Activated T-cell treated with anti-CD3 and anti-CD28 coated beads, Interleukin-2, amount 50 U/mL, for 72 hours (primary cell): ENCODE measurements at places on chromosomes 6 and 20. TPM values are rescaled to one million over a fixed set of nuclear protein-coding genes. Genes with fewer than 3 reads are reported as not detected.

RSPH3 gene
- 6.1 TPM for total RNA-seq

LBP gene
- total RNA-seq = not detected

MATN4 gene
- 5.1 TPM for total RNA-seq

GRCh38 chr6:120587381-120587780, 746.9 kb downstream of the TBC1D32 start:
- no peaks in the 10 kb centered on the region for H3K27me3 ChIP-seq
- no peak overlapping the region for H3K4me3 ChIP-seq
- DNase-seq = no peak
- H3K27ac ChIP-seq = no peak overlapping the region
- no peaks in the 10 kb centered on the region for H3K4me1 ChIP-seq
- no peaks in the 10 kb centered on the region for H3K36me3 ChIP-seq

GRCh38 chr6:41584668-41585205, 38.6 kb downstream of the FOXP4 start:
- H3K36me3 ChIP-seq = no peaks in the 10 kb centered on the region
- no peak for DNase-seq
- H3K4me3 ChIP-seq = no peak overlapping the region
- H3K27me3 ChIP-seq = no peaks in the 10 kb centered on the region
- no peaks in the 10 kb centered on the region for H3K4me1 ChIP-seq

GRCh38 chr6:13760307-13761304, 49.0 kb upstream of the RANBP9 start:
- H3K36me3 ChIP-seq = peaks cover 3% of the 10 kb centered on the region
- DNase-seq = no peak
- H3K27ac ChIP-seq = peak overlapping the region; percentile 21
- peaks cover 41% of the 10 kb centered on the region for H3K4me1 ChIP-seq
- no peaks in the 10 kb centered on the region for H3K27me3 ChIP-seq
- no peak overlapping the region for H3K4me3 ChIP-seq

DNA sequence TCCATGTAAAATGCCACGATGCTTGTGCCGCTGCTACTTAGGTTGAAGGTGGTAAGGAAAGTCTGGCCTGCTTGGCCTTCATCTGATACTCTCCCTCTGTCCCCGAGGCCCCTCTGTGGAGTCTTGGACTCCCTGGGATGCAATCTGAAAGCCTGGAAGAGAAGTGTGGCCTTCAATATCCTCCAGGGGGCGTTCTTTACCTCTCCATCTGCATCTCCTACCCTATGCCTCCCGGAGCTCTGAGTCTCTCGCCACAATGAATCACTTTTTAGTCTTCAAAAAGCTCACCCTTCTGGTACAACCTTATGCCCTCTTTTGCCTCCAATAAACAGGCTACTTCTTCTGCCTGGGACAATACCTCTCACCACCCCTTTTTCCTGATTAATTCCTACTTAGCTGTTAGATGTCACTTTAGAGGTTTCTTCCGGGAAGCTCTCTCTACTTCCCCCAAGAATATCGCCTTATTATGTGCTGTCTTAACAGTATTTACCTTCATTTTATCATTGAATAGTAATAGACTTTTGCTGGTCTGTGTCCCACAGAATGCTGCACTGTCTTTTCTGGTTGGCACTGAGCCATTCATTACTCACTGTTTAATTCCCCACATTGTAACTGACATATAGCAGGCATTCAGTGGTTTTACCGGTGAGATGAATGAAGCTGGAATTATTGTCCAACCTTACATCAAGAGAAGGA, 13.9 kb upstream of the ATG5 start:
- peak; percentile 54 for DNase-seq
- H3K36me3 ChIP-seq = no peaks in the 10 kb centered on the region
- H3K27me3 ChIP-seq = peaks cover 29% of the 10 kb centered on the region
- peaks cover 9% of the 10 kb centered on the region for H3K4me1 ChIP-seq
- no peak overlapping the region for H3K27ac ChIP-seq

DNA sequence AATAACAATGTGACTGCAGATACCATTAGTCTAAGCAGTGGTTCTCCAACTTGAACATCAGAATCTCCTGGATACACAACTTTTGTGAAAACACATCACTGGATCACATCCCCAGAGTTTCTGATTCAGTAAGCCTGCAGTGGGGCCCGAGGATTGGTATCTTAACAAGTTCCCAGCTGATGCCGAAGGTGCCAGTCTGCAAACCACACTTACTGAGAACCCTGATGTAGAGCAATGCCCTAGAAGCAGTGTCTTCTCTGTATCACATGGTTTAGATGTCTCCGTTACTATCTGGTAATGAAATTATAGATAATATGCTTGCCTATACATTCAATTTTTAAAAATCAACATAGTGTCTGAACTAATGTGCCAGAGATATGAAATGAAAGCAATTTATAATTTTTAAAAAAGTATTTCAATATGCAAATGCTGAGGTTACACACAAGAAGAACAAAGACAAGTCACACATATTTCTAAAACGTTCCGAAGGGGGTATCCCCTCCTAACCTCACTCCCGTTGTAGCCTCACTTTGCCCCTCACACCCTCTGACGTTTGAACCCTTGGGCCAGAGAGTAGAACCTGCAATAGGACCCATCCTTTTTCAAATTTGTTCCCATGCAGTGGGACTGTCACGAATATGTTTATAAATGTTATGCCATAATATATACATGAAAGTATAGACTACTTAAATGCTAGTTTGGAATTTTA, 115.4 kb upstream of the SAMD5 start:
- H3K27ac ChIP-seq = no peak overlapping the region
- no peaks in the 10 kb centered on the region for H3K36me3 ChIP-seq
- no peak overlapping the region for H3K4me3 ChIP-seq
- no peak for DNase-seq
- H3K4me1 ChIP-seq = peaks cover 5% of the 10 kb centered on the region
